GM06990 (cell line): ENCODE measurements at places on chromosomes 2 and 18.
A peak's percentile ranks its signal among the peaks of the same experiment; 100 is the strongest.

DNA sequence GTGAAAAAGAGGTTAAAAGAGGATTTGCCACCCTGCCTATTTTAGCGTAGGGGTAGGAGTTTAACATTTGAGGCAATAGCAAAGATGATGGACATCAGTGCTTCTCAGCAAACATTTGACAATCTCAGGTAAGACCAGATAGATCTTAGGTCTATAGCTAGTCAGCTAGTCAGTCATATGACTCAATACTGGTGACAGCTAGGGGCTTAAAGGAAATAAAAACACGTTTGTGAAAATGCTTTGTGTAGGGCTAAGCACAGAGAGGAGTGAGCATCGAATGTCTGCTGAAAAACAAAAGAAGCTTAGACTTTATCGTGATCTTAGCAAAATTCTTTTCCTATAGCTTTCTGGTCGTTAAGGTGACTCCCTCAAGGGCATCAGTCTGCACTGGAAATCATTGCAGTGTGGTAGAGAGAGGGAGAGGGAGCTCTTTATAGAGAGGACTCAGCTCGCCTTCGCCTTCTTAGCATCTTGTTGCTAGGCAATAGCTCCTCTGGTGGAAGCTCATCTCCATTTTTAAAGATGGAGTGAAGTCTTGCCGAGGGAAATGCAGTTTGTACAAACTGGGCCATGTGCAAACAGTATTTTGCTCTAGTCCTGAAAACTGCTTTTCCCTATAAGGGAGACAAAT, 62.8 kb upstream of the SLC38A11 start:
- no peak for DNase-seq

DNA sequence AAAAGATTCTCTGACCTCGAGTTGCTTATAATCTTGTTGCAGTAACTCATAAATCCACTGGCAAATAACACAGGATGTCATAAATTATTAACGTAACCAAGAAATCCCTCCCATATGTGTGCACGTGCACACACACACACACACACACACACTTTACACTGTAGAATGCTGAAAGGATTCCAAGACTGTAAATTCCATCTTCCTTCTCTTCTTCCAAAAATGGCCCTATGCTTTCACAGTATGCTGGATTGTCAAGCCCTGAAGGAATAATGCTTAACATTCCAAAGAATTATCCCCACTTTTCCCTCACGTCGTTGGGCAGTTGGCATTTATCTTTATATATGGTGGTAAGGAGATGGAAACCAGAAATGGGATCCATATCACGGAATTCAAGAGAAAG, 117.5 kb upstream of the CRIM1 start:
- DNase-seq = no peak

GRCh38 chr2:152284398-152284797, 50.6 kb upstream of the FMNL2 start:
- no peak for DNase-seq

DNA sequence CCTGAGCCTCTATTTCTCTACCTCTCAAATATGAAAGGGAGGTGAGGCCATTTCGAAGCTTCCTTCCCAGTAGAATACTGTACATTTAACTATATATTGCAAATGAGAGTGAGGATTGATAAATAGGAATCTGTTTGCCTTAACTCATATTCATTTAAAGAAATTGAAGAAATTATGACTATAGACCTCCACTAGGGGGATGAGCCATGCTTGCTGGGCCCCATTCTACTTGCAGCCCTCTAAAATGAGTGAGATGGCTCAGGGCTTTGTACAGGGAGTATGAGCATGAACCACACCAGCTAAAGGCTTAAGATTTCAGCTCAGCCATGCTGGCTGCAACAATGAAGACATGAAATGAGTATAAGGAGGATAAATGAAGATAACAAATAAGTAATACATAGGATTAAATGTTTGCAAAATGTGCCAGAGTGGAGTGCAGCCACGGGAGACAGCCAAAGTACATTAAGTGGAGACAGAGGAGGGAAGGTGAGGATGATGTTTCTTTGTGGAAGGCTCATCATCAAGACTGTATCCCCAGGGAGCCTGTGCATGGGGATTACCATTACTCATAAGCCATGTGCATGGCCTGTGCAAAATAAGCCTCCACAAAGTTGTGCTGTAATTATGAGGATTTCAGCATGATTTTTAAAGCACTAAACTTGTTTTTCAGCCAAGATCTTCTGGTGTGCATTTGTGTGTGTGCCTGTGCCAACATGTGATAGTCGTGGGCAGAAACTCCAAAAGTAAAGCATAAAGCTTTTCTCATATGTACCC, 300.8 kb downstream of the CNTNAP5 start:
- no peak for DNase-seq

GRCh38 chr2:226115832-226116200, 683.8 kb downstream of the IRS1 start:
- DNase-seq = no peak

- peak; percentile 35 for DNase-seq
These were observed 660.7 kb upstream of the RAB6C start for GRCh38 chr2:129318581-129319421.

DNA sequence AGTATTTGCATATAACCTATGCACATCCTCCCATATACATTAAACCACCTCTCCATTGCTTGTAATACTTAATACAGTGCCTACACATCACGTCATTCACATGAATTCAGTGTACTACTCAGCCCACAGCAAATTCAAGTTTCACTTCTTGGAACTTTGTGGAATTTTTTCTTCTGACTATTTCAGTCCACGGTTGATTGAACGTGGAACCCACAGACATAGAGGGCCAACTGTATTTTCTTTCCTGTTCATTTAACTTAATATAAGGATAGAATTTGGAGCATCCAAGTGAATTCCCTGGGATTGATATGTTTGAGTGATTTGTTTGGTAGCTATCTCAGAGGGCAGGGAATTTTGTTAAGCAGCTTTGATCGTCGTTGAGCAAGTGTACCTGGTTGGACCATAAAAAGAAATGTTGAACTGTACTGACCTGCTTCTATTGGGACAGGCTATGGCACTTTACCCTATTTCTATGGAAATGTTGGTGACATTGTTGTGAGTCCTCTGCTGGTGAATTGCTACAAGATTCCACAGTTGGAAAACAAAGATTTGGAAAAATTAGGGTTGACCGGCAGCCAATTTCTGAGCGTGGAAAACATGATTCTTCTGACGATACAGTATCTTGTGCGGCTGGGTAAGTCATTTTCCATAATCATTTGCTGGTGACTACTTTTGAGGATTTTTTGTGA, 156.6 kb downstream of the ESCO1 start:
- DNase-seq = no peak

- no peak for DNase-seq
These were observed 13.6 kb upstream of the CREB1 start for GRCh38 chr2:207516206-207516605.

GRCh38 chr2:213034585-213034984, 116.8 kb downstream of the IKZF2 start:
- DNase-seq = no peak

DNA sequence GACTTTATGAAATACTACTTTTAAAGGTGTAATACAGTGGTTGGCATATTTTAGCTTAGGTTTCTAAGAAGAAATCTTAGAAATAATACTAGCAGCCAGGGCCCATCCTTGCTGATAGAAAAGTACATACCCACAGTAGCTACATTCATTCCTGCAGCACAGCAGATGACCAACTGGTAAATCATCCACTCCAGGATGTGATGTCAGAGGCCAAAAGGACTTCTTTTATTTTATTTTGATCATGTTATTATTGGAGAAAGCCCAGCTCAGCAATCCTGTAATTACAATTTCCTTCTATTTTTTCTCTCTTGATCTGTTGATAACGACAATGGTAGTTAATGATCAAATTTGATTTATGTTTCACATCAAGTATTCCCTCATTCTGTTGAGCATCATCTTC, 18.0 kb upstream of the TTN start:
- DNase-seq = no peak

- no peak for DNase-seq
These were observed 137.0 kb upstream of the XPO1 start for GRCh38 chr2:61675204-61675603.

DNA sequence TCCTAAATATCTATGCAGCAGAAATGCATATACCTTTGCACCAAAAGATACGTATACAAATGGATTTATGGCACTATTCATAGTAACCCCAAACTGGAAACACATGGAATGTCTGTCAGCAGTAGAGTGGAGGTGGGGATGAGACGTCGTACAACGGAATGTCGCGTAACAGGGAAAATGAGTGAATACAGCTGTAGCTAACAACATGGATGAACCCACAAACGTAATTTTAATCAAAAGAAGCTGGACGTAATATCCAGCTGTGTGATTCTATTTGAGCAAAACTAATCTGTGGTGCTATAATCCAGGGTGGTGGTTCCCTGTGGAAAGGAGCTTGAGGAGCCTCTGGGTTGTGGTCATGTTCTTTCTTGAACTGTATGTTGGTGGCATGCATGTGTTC, 89.9 kb downstream of the MTA3 start:
- no peak for DNase-seq

- no peak for DNase-seq
These were observed 258.0 kb downstream of the DPP10 start for GRCh38 chr2:114700440-114700839.

DNA sequence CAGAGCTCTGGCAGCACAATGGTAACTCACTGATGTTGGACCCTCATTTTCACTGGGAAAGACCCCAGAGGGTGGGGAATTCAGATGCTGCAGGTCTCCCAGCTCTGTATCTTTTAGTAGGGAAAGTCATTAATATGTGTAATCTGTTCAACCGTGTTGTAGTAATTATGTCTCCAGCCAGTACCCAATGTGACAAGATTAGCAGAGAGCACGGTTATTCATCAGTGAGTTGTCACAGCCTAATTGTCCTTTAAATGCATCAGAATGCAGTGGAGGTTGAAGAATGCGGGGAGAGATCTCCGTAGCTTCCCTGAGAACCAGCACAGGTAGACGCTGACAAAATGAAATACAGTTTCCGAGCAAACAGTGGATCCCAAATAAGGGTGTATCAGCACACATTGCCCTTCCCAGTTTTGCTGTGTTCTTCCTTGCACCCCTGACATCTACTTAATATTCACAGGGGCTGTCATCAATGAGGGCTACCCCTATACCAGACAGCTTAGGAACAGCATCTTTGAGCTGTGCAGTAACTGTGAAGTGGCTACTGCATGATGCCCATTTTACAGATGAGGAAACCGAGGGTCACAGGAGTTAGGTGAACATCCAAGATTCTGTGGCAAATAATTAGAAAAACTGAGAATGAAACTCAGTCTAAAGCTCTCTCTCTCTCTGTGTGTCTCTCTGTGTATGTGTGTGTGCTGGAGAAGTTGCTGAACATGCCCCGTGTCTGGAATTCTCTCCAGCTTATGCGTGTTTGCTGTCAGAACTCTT, 430.4 kb upstream of the HS6ST1 start:
- no peak for DNase-seq

GRCh38 chr18:52000435-52000834, 339.6 kb upstream of the DCC start:
- DNase-seq = no peak

- DNase-seq = no peak
These were observed 191.0 kb downstream of the C1D start for GRCh38 chr2:67871686-67872412.

GRCh38 chr2:43191947-43192516, 34.4 kb downstream of the ZFP36L2 start:
- DNase-seq = no peak

DNA sequence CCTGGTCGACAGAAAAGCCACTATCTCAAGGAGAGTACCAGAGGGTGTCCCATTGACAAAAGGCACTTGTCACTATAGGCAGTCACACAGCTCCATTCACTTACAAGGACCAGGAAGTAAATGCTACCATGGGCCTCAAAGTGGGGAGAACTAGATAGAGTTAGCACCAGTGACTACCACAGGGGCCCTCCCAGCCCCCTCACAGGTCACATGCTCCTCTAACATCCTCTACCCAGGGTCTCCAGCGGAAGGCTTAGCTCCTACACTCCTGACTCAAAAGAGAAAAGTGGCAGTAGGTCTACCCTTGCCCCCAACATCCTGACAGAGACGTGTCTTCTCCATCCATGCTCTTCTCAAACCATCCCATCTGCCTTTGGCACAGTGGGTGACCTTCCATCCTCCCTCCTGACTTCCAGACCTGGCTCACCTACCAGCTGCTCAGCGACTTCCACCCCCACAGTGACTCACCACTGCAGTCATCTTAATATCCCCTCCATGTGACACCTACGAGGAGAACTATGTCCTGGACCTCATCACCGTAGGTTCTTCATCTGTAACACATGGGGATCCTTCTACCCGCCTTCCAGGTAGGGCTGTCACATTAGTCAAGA, 5.6 kb upstream of the DNMT3A start:
- DNase-seq = no peak

DNA sequence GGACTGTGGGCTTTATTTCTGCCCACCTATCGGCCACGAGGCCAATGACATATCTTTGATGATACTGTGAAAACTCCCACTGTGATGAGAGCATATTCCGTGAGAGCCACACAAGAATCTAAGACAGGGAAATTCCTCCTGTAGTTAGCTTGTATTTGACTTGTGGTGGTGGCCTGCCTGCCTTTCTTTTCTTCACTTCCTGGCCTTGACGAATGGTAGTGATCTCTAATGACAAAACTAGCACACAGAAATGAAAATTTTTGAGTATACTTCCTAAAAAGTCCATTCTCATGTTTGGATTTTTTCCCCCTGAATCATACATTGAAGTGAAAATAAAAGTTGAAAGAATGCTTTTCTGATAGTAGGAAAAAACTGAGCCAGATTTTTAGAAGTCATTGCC, 94.4 kb downstream of the MGAT5 start:
- DNase-seq = no peak

DNA sequence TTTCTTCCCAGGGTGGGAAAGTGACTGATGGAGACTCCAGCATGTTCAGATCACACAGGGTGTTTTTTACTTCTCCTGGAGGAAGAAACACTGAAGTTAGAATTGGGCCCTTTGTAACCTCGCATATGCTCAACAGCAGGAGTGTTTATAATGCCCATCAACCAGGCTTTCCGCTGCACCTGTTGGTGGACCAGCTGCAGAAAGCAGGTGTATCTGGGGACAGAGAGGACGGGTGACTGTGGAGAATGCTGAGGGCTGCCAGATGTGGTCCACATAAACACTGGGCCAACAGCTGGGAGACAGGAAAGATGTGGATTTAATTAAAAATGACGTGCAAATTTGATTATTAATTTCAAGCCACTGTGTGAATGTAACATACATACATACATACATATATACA, 335.5 kb upstream of the SPRED2 start:
- DNase-seq = no peak

DNA sequence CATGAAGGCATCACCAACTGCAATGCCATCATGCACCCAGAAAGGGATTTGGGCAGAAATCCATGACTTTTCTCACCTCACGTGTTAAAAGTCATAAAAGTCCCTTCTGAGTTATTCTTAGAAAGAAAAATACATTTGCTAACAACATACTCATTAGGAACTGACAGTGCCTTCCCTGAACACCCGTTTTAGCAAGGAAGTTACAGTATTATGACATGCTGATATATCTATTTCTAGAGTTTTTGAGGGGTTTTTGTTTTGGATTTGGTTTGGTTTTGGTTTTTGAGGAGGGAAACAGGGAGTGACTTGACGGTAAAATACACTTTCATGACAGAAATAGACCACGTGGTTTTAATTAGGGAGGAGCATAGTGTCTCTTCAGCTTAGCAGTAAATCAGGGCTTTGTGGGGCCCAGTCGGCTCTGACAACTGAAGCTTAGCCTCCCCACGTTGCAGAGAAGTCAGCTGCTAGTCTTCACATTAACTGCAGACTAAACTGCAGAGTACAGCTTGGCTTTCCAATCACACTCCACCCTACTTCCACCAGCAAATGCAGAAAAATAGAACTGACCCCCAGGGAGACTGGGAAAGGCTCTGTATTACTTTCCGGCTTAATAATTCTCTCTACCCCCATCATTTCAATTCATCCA, 141.4 kb downstream of the FAM124B start:
- no peak for DNase-seq
